Stromal cell of bone marrow (primary cell): ENCODE measurements at places on chromosomes 6 and 20.

- peak; percentile 84 for DNase-seq
These were observed 140.7 kb upstream of the STXBP5 start for GRCh38 chr6:147063469-147064031.

DNA sequence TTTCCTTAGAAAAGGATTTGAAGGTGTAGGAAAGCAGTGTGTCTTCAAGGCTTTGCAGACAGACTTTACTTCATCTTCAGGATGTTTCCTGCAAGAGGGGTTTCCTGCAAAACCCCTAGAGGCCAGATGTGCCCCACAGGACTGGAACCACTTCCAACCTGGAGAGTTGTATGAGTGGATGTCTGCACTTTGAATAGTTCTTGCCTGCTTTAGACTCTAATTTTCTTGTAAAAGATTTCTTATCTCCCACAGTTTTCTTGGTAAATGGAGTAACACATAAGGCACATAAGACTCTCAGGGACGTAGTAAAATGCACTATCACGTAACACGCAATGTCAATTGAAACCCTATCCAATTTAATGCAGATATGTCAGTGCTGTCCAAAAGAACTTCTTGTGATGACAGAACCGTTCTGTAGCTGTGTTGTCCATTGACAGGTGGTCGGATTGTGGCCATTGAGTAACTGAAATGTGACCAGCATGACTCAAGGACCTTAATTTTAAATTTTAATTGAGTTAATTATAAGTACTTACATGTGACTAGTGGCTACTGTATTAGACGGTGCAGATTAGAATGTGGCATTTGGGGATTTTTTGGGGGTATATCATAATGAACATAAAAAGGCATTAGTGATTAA, 118.7 kb downstream of the JARID2 start:
- no peak for DNase-seq

DNA sequence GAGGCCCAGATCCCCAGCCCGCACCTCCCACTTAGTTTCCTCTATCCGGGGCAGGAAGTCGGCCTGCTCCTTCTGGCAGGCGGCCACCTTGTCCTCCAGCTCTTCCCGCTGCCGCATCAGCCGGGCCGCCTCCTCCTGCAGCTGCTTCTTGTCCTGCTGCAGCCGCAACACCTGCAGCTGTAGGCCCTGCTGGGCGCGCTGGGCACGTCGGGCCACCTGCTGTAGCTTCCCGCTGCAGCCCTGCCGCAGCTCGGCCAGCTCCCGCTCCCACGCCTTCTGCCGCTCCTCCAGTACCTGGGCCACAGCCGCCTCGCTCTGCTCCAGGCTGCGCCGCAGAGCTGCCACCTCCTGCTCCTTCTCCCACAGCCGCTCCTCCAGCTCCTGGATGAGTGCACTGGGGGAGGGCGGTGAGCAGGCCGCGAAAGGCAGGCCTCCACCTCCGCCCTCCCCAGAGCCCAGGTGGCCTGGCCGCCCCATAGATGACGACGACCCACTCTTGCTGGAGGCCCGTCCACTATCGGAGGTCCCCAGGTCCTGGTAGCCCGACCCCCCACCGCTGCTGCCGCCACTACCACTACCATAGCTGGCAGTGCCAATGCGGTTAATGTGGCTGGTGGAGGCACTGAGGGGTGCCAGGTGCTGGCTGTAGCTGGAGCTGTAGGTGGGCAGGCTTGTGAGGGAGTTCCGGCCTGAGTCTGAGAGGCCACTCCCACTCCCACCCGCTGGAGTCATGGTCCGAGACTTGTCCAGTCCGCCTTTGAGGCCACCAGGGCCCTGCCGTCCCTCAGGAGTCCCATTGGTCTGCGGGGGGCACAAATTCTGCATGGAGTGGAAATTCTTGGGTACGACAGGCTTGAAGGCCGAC, 6.0 kb upstream of the FASTKD5 start:
- DNase-seq = no peak

GRCh38 chr6:17908831-17909230, 78.6 kb downstream of the KIF13A start:
- DNase-seq = no peak

DNA sequence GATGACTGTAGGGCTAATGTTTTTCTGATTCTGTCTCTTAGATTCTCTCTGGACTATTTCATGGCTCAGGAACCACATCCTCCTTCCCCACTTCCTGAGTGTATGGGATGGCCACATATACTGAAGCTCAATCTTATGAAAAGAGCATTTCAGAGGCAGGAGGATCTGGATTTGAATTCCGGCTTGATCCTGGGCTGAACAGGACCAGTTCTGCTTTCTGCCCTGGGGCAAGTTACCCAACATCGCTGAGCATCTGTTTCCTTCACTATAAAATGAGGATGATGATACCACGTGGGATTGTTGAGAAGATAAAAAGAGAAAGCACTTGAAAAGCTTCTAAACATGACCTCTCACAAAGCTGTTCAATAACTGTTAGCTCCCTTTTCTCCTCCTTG, 168.4 kb upstream of the TNFAIP3 start:
- DNase-seq = no peak

- no peak for DNase-seq
These were observed 17.9 kb upstream of the ANKRD60 start for GRCh38 chr20:58246346-58246745.

DNA sequence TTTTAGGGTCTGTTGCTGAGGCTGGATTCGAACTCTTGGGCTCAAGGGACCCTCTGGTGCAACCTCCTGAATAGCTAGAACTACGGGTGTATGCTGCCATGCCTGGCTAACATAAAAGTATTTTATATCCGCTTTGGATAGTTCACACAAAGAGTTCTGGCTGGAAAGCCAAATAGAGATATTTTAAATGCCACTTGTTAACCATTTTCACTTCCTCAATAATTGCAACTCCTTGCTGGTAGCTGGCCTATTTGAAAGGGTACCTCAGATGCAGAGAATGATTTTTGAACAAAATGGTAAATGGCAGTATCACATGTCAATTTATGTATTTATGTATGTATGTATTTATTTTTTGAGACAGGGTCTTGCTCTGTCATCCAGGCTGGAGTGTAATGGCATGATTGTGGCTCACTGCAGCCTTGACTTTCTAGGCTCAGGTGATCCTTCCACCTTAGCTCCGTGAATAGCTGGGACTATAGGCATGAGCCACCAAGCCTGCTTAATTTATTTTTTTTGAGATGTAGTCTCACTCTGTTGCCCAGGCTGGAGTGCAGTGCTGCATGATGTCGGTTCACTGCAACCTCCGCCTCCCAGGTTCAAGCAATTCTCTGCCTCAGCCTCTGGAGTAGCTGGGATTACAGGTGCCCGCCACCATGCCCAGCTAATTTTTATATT, 12.9 kb upstream of the JARID2 start:
- no peak for DNase-seq

GRCh38 chr20:51176876-51177275, 154.0 kb upstream of the KCNG1 start:
- no peak for DNase-seq

DNA sequence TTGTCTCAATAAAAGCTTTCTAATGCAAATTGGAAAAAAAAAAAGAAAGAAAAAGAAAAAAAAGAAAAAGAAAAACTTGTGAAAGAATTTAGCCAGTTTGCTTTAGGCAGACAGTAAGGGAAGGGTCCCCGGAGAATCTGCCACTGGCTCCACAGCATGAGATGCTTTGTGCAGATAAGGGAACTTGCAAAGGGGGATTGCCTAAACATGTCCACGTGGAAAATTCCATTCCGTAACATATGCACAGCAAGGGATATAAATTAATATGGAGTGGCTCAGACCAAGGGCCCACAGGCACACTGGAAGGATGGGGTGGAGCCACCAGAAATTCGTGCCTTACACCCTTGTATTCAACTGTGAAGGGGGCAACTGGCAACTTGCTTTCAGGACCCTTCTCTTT, 45.4 kb downstream of the MKKS start:
- no peak for DNase-seq

- DNase-seq = no peak
These were observed 20.6 kb downstream of the JARID2 start for GRCh38 chr6:15266423-15266996.

GRCh38 chr20:64232794-64233193, 22.8 kb upstream of the PCMTD2 start:
- DNase-seq = no peak

GRCh38 chr6:142746524-142746923, 198.5 kb downstream of the HIVEP2 start:
- DNase-seq = no peak

- peak; percentile 3 for DNase-seq
These were observed 42.0 kb upstream of the MCHR2 start for GRCh38 chr6:100035873-100036653.

DNA sequence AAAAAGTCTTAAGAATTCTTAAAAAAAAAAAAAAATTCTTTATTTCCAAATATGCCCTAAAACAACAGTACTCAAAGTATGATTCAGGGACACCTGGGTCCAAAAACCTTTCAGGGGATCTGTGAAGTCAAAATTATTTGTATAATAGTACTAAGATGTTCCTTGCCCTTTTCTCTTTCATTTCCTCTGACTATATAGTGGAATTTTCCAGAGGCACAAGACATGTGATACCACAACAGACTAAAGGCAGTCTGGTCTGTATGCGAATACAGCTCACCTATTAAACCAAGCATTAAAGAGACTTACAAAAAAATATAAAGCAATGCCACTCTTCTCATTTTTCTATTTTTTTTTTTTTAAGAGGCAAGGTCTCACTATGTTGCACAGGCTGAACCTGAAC, 15.4 kb downstream of the NOL7 start:
- no peak for DNase-seq

DNA sequence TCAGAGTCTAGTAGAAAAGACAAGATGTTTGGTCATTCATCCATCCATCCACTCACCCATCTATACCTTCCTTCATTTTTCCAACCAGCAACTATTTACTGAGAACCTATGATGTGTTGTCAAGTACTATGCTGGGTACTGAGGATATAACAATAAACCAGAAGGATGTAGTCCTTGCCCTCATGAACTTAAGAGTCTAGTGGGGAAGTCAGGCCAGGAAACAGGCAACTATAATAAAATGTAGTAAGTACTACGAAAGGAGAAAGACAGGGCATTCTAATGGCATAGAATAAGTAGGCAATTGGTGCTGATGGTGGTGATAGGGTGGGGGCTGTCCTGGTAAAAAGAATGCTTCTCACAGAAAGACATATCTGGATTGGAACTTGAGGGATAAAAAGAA, 245.7 kb downstream of the BTBD9 start:
- DNase-seq = no peak

- peak; percentile 22 for DNase-seq
These were observed 105.2 kb upstream of the MAN1A1 start for GRCh38 chr6:119454714-119455113.

- DNase-seq = no peak
These were observed 157.5 kb downstream of the SMOC2 start for GRCh38 chr6:168598251-168599117.

GRCh38 chr20:35490736-35491181, 35.4 kb downstream of the CEP250 start:
- DNase-seq = no peak
